ENCODE measurements at places on chromosomes 4 and X. TPM values are rescaled to one million over a fixed set of nuclear protein-coding genes. Genes with fewer than 3 reads are reported as not detected.
A peak's percentile ranks its signal among the peaks of the same experiment; 100 is the strongest.

SLC16A2 gene
- 6.5 TPM for total RNA-seq

SYN1 gene
- total RNA-seq: 14.1 TPM

FAT4 gene
- 6.9 TPM for total RNA-seq

DNA sequence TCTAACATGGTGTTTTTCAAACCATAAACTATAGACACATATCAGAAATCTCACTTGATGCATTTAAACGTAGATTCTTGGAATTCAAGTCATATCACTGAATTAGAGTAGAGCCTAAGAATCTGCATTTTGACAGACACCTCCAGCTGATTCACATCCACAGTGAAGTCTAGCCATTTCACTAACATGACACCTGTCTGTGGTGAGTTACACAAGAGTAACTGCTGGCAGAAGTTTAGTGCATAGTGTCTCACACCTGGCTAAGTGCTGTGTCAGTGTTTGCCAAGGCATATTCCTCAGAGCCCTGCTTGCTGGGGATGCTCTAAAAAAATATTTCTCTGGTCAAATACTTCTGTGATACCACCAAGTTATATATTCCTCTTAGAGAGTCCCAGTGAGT, 237.5 kb upstream of the DIAPH2 start:
- H3K4me3 ChIP-seq: no peak overlapping the region
- H3K4me1 ChIP-seq: no peaks in the 10 kb centered on the region
- no peak for DNase-seq
- no peak overlapping the region for H3K27ac ChIP-seq

GRCh38 chr4:8434251-8435073, 6.1 kb downstream of the ACOX3 start:
- H3K27me3 ChIP-seq: no peaks in the 10 kb centered on the region
- no peak for DNase-seq
- H3K4me3 ChIP-seq: no peak overlapping the region
- H3K4me1 ChIP-seq: peaks cover 56% of the 10 kb centered on the region
- H3K36me3 ChIP-seq: no peaks in the 10 kb centered on the region
- no peak overlapping the region for H3K27ac ChIP-seq

- no peaks in the 10 kb centered on the region for H3K27me3 ChIP-seq
- DNase-seq: peak; percentile 30
- peaks cover 4% of the 10 kb centered on the region for H3K4me1 ChIP-seq
- H3K36me3 ChIP-seq: peaks cover 68% of the 10 kb centered on the region
- no peak overlapping the region for H3K4me3 ChIP-seq
Observed at GRCh38 chr4:109494563-109494962, 60.9 kb downstream of the SEC24B start.

- no peaks in the 10 kb centered on the region for H3K27me3 ChIP-seq
- peak overlapping the region; percentile 30 for H3K4me3 ChIP-seq
- peaks cover 5% of the 10 kb centered on the region for H3K4me1 ChIP-seq
Observed at GRCh38 chrX:154373340-154374306, 811 bp downstream of the FLNA start.
